B cell (primary cell): ENCODE measurements at places on chromosomes 2 and 18. TPM values are rescaled to one million over a fixed set of nuclear protein-coding genes. Genes with fewer than 3 reads are reported as not detected.

The SMYD5 gene
- total RNA-seq = 39.2 and 41.0 TPM in 2 replicates

The GAD1 gene
- not detected in 2 replicates for total RNA-seq

The BOLL gene
- not detected in 2 replicates for total RNA-seq

The SIGLEC15 gene
- not detected in 2 replicates for total RNA-seq

The SKOR2 gene
- total RNA-seq = not detected in 2 replicates

The NR4A2 gene
- 30.6 and 33.8 TPM in 2 replicates for total RNA-seq

The CASP10 gene
- total RNA-seq = 33.7 and 34.3 TPM in 2 replicates

The SPATS2L gene
- 0.36 and 0.44 TPM in 2 replicates for total RNA-seq

The GALNT14 gene
- 4.9 and 6.2 TPM in 2 replicates for total RNA-seq

DNA sequence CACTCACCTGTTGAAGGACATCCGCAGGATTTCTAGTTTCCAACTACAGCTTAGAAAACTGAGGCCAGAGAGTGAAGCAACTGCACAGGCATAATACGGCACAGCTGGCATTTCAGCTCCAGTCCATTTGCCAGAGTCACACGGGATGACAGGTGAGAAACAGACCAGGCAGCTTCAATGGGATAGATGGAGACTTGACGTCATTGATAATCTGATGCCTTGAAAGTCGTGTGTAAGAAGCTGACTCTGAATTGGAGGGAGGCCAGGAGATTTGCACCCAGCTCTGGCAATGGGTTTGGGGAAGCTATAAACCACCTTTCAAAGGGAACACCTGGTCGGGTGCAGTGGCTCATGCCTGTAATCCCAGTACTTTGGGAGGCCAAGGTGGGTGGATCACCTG is 12.4 kb upstream of the DNMT3A start:
- DNase-seq = no peak

- no peak for DNase-seq
Observed at GRCh38 chr18:66210875-66211274, 393.0 kb downstream of the CDH19 start.

GRCh38 chr18:11955239-11956029 is 25.9 kb upstream of the IMPA2 start:
- no peak for DNase-seq

- no peak for DNase-seq
Observed at GRCh38 chr2:95292623-95293260, 4.4 kb upstream of the KCNIP3 start.

DNA sequence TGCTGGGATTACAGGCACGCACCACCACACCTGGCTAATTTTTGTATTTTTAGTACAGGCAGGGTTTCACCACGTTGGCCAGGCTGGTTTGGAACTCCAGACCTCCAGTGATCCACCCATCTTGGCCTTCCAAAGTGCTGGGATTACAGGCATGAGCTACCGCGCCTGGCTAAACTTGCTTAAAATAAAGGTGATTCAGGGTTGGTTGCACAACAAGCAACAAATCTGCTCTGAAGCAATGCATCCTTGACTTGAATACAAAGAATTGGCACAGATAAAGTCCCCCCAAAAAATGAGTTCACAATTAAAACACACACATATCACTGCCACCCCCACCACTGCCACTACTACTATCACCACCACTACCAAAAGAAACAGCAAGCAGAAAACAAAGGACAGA is 34.9 kb downstream of the CCDC88A start:
- no peak for DNase-seq

DNA sequence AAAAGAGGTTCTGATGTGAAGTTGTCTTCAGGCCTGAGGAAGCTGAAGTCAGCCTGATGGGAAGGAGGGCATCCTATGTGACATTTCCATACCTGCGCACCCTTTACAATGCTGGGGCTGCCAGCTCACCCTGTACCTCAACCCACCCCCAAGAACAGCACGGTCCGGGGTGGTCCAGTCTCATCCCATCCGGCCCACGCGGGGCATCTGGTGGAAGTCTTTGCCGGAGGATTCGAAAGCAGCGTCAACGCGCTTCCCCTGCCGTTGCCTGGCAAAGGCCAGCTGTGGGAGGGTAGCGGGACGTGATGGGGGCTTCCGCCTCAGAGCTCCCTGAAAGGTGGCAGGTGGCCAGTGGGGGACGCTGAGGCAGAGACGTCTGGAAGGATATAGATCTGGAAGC is 113.6 kb upstream of the ANKRD30BL start:
- DNase-seq = no peak

DNA sequence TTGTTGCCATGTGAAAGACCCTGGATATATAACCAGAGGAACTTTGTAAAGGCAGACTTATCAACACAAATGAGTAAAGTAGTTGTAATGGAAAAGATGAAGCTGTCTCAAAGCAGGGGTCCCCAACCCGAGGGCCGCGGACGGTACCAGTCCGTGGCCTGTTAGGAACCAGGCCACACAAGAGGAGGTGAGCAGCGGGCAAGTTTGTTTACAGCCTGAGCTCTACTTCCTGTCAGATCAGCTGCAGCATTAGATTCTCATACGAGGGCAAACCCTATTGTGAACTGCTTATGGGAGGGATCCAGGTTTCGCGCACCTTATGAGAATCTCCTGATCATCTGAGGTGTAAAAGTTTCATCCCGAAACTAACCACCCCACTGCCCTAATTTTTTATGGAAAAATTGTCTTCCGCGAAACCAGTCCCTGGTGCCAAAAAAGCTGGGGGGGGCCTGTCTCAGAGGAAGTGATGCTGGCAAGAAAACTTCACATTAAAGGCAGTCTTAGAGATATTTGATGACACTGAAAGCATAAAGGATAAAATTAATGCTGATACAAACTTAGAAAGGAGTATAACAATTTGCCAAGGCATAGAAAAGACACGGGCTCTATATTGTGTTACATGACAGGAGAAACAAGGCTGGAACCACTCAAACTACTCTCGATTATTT is 57.5 kb upstream of the MSTN start:
- DNase-seq = no peak

DNA sequence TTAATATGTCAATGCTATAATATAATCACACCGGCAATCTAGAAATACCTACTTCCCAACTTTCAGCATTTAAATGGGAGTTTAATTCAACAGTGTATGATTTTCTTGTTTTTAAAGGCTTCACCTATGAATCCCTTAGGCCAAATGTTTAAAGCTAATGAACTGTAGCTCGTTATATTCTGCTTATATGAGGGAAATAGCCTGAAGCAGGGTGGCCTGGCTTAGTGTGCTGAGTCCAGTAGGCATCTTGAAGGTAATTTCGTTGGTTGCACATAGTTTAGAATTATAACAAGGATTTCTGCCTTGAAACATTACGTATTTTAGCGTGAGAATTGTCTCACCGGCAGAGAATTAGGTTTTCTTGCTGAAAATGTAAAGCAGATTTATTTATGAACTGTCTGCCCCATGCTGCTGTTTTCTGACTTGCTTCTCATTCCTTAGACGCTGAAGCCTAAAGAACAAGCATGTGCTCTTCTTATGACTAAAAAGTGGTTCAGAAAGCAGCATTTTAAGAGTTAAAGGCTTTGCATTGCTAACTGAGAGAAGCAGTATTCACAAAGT is 433.7 kb upstream of the RAB12 start:
- no peak for DNase-seq

- no peak for DNase-seq
Observed at GRCh38 chr2:96486696-96487095, 18.5 kb downstream of the NEURL3 start.

DNA sequence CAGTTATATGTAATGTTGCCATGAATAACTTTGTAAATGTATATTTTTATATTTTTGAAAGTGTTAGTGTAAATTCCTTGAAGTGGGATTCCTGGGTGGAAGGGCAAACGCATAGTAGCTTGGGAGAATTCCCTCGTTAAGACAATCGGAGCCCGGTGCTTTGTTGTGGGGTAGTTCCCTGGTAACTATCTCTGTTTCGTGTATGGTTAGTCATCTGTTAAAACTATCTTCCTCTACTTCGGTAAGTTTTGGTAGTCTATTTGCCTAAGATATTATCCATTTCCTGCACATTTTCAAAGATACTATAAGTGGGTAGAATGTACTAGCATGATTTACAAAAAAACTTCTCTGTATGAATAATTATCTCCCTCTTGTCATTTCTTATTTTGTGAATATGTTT is 113.8 kb upstream of the NRXN1 start:
- no peak for DNase-seq
